ENCODE measurements at places on chromosomes 7 and 10. TPM values are rescaled to one million over a fixed set of nuclear protein-coding genes. Genes with fewer than 3 reads are reported as not detected.

The FANK1 gene
- total RNA-seq = 0.25 TPM

The AGMO gene
- total RNA-seq = not detected

The CLEC2L gene
- not detected for total RNA-seq

The METTL27 gene
- total RNA-seq = 1.6 TPM

The RET gene
- total RNA-seq = not detected

The TWIST1 gene
- total RNA-seq = not detected

The CWF19L1 gene
- 60.1 TPM for total RNA-seq

The INPP5F gene
- total RNA-seq = 6.2 TPM

The LEP gene
- not detected for total RNA-seq

The CYP2E1 gene
- 1.6 TPM for total RNA-seq

The PURB gene
- total RNA-seq = 17.0 TPM

The SPDYE2 gene
- total RNA-seq = 0.36 TPM

The JAKMIP3 gene
- 0.28 TPM for total RNA-seq

The PON1 gene
- total RNA-seq = not detected

The NPVF gene
- total RNA-seq = not detected

The SLC26A5 gene
- not detected for total RNA-seq

The GLI3 gene
- 0.36 TPM for total RNA-seq

The FAM170B gene
- total RNA-seq = not detected

The ADCYAP1R1 gene
- not detected for total RNA-seq

The GHRHR gene
- total RNA-seq = not detected

The TMEM184A gene
- not detected for total RNA-seq

The TSPAN15 gene
- total RNA-seq = 2.2 TPM

The ABCB1 gene
- 10.6 TPM for total RNA-seq

The PTN gene
- not detected for total RNA-seq

The SLC18A3 gene
- not detected for total RNA-seq

The CAMK2G gene
- total RNA-seq = 38.4 TPM

The HTR7 gene
- 0.08 TPM for total RNA-seq

The EGFR gene
- total RNA-seq = not detected

The SFTPD gene
- not detected for total RNA-seq

The MYL10 gene
- not detected for total RNA-seq

The LRIT1 gene
- not detected for total RNA-seq

The CPVL gene
- total RNA-seq = 4.5 TPM

The DOCK1 gene
- not detected for total RNA-seq

The ANKRD30A gene
- total RNA-seq = not detected

The ALOX5 gene
- total RNA-seq = 2.7 TPM

The DDX50 gene
- 46.8 TPM for total RNA-seq

The CHRM2 gene
- not detected for total RNA-seq

The NPC1L1 gene
- total RNA-seq = not detected

The CCL26 gene
- total RNA-seq = not detected

The TSPAN33 gene
- total RNA-seq = 3.6 TPM

The NPSR1 gene
- not detected for total RNA-seq

The SPDYE11 gene
- total RNA-seq = not detected

The AKR1C3 gene
- total RNA-seq = 2.0 TPM

The PRRT4 gene
- total RNA-seq = 0.63 TPM

The SMO gene
- total RNA-seq = not detected

The SFXN3 gene
- total RNA-seq = 43.2 TPM

The ACSM6 gene
- not detected for total RNA-seq

The SLC13A1 gene
- not detected for total RNA-seq

The PIK3AP1 gene
- 0.59 TPM for total RNA-seq

The INTS15 gene
- 39.3 TPM for total RNA-seq

The COL17A1 gene
- not detected for total RNA-seq

The PPP1R3C gene
- not detected for total RNA-seq

The OPN4 gene
- not detected for total RNA-seq

The MPLKIP gene
- total RNA-seq = 14.9 TPM

The LIPJ gene
- total RNA-seq = not detected

The SEMA3D gene
- not detected for total RNA-seq

The CALHM1 gene
- total RNA-seq = not detected
